ENCODE measurements at places on chromosomes 2 and 18. TPM values are rescaled to one million over a fixed set of nuclear protein-coding genes. Genes with fewer than 3 reads are reported as not detected.

The CTIF gene
- total RNA-seq: 27.0 TPM

The SIX3 gene
- total RNA-seq: not detected

The SERPINB2 gene
- not detected for total RNA-seq

The ICA1L gene
- total RNA-seq: 5.1 TPM

The FMNL2 gene
- total RNA-seq: 12.8 TPM

The LIMS4 gene
- 20.4 TPM for total RNA-seq

The KLHL41 gene
- total RNA-seq: 1.00 TPM

The BUB1 gene
- total RNA-seq: 2.2 TPM

The ESPNL gene
- 2.0 TPM for total RNA-seq

The IL36B gene
- total RNA-seq: not detected

The ERFE gene
- total RNA-seq: 3.9 TPM

The RAB31 gene
- 52.7 TPM for total RNA-seq

The ALLC gene
- not detected for total RNA-seq

The CD226 gene
- total RNA-seq: not detected

The LYPD6 gene
- not detected for total RNA-seq

The DSG3 gene
- not detected for total RNA-seq

The SPOPL gene
- 12.4 TPM for total RNA-seq

The FTCDNL1 gene
- not detected for total RNA-seq

The LTBP1 gene
- total RNA-seq: 104 TPM

The UGT1A6 gene
- not detected for total RNA-seq

The TTLL4 gene
- total RNA-seq: 15.7 TPM

The NTSR2 gene
- total RNA-seq: not detected

The RAPGEF4 gene
- total RNA-seq: 4.7 TPM

The GEN1 gene
- total RNA-seq: 7.3 TPM

The OTOS gene
- not detected for total RNA-seq

The INPP5D gene
- total RNA-seq: 0.10 TPM

The IL36G gene
- total RNA-seq: not detected

The PSTPIP2 gene
- 2.4 TPM for total RNA-seq

The IL37 gene
- total RNA-seq: not detected

The ABCA12 gene
- total RNA-seq: 0.05 TPM

The SS18 gene
- total RNA-seq: 52.2 TPM

Measured in cardiac ventricle fibroblast (primary cell).